ENCODE measurements at places on chromosomes 5 and 9. TPM values are rescaled to one million over a fixed set of nuclear protein-coding genes. Genes with fewer than 3 reads are reported as not detected.

DNA sequence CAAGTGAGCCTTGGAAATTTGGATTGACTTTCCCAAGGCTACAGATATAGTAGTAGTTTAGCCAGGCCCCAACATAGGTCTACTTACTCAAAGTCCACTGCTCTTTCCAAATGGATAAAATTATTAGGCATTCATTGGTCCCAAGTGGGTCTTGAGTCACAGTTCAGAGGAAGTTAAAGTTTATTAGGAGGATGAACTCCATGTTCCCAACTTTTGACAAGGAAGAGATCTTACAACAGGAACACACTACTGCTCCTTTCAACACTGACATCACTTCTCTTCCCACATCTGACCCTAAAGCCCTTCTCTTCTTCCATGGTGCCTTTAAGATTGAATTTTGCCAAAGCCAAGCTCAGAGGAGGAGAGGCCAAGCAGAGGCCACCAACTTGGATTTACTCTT is 234.5 kb upstream of the TRIM32 start:
- no peak for DNase-seq

DNA sequence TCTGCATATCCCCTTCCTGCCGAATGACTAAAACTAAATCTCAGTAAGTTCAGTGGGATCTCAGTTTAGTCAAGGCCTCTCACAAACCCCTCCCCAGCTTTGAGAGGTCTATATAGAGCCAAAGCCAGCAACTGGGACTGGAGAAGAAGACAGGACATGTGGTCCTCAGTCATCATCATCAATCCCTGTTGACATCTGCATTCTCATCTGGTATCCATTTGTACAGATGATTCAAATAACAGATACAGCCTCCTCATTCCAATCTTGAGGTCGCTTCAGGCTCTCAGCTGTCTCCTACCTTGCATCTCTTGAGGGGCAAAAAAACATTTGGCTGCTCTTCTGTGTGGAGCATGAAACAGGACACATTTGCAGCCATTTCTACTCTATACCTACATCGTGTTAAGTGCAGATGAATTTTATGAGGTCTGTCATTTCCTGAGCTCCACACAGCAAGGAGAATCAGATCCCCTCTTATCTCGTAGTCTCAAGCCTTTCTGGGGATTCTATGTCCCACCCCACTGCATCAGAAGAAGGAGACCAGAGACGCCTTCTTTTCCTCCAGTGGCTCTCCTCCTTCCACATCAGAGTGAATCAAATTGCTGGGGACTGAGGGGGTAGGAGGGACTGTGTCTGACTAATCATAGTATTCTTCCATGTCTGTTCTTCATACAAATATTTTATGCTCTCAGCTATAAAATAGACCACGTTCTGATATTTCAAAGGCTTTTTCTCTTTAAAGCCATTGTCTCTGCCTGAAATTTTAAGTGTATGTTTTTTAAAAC is 4.7 kb upstream of the RECK start:
- DNase-seq, result no peak

DNA sequence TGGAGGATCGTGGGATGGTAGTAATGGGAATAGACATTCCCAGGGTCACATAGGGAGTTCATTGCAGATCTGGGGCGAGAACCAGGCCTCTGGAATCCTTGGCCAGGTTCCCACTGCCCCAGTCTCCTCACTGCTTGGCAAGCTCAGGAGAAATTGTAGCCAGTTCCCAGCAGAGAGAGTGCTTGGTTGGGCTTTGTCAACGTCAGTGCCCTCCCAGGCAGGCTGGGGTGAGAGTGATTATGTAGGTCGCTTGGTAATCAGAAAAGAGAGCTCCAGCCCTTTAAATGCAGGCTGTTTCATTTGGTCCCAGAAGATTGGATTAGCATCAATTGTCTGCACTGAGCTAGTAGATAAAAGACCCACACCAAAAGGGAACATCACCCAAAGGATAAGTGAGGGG is 51.8 kb upstream of the GALNT10 start:
- no peak for DNase-seq

The NADK2 gene
- polyA plus RNA-seq, result 57.1 TPM

The TMEM252 gene
- polyA plus RNA-seq, result 8.2 TPM
